Activated CD4-positive, alpha-beta T cell treated with anti-CD3 and anti-CD28 coated beads for 36 hours (primary cell): ENCODE measurements at places on chromosomes 4 and X. TPM values are rescaled to one million over a fixed set of nuclear protein-coding genes. Genes with fewer than 3 reads are reported as not detected.
A peak's percentile ranks its signal among the peaks of the same experiment; 100 is the strongest.

The ZNF141 gene
- 26.5 TPM for total RNA-seq

The CXCL6 gene
- not detected for total RNA-seq

The P2RY8 gene
- total RNA-seq: 19.8 TPM

The TLR7 gene
- 0.04 TPM for total RNA-seq

The LAGE3 gene
- total RNA-seq: 43.0 TPM

The CCDC158 gene
- total RNA-seq: not detected

GRCh38 chrX:46831765-46832327, 5.0 kb upstream of the RP2 start:
- no peak overlapping the region for H3K4me3 ChIP-seq
- DNase-seq: peak; percentile 9
- no peak overlapping the region for H3K27ac ChIP-seq
- H3K27me3 ChIP-seq: no peaks in the 10 kb centered on the region
- H3K36me3 ChIP-seq: no peaks in the 10 kb centered on the region

GRCh38 chr4:10403633-10404445, 53.4 kb downstream of the ZNF518B start:
- H3K36me3 ChIP-seq: no peaks in the 10 kb centered on the region
- H3K4me1 ChIP-seq: no peaks in the 10 kb centered on the region
- DNase-seq: peak; percentile 7

DNA sequence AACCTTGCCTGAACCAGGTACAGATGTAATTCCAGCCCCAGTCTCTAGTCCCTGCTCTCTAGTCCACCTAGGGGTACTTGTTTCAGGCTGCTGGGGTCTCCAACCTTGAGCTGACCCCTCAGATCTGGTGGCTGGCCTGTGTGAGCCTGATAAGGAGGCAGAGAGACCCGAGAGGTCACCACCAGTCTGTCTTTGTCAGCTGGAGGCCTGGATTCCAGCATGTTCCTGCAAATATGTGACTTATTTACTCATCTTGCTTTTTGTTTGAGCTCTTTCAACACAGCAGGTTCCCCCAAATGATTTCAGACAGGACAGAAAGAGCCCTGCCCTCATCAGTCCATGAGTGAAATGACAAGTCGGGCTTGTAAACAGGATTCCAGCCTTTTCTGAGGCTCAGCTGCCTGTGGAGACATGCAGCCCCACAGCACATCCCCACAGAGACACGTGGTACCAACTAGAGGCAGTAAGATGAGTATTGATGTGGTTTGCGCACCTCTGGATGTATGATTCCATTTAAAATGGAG, 37.5 kb upstream of the STK26 start:
- no peaks in the 10 kb centered on the region for H3K27me3 ChIP-seq
- H3K4me1 ChIP-seq: peaks cover 67% of the 10 kb centered on the region
- DNase-seq: peak; percentile 35
- H3K4me3 ChIP-seq: no peak overlapping the region

DNA sequence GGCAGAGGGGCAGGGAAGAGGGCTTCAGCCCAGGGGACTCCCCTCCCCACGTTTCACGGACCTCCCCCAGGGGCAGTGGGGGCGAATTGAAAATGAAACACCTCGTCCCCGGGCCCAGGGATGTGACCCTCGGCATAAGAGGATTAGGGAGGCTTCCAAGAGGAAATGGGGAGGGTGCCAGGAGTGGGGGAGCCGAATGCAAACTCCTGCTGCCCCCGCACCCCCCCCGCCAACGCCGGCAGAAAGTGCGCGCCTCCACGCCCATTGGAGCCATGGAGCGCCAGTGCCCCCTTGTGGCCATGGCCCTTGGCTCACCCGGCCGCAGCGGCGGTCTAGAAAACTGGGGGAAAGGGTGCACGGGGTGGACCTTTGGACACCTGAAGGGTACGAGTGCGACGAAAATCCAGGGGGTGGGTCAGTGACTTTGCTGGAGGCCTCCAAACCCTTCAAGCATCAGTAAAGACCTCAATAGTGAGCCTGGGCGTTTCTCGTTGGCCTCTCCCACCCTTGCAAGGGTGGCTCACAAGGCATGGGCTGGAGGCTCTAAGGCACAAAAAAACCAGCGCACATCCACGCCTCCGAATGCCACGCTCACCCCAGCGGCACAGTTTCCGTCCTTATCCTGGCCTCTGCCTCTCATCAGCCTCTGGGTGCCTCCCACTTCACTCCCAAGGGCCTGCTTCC, 120.8 kb upstream of the PJA1 start:
- no peak overlapping the region for H3K27ac ChIP-seq
- H3K4me1 ChIP-seq: no peaks in the 10 kb centered on the region
- no peaks in the 10 kb centered on the region for H3K36me3 ChIP-seq
- H3K27me3 ChIP-seq: peaks cover 2% of the 10 kb centered on the region

- H3K27me3 ChIP-seq: no peaks in the 10 kb centered on the region
- H3K27ac ChIP-seq: no peak overlapping the region
- DNase-seq: no peak
- H3K4me3 ChIP-seq: no peak overlapping the region
- H3K36me3 ChIP-seq: no peaks in the 10 kb centered on the region
- H3K4me1 ChIP-seq: no peaks in the 10 kb centered on the region
Observed at GRCh38 chr4:111449657-111450056, 695.6 kb upstream of the FAM241A start.

- no peak for DNase-seq
- no peaks in the 10 kb centered on the region for H3K36me3 ChIP-seq
- H3K27me3 ChIP-seq: no peaks in the 10 kb centered on the region
- H3K27ac ChIP-seq: no peak overlapping the region
- H3K4me1 ChIP-seq: no peaks in the 10 kb centered on the region
- no peak overlapping the region for H3K4me3 ChIP-seq
Observed at GRCh38 chr4:144627663-144628076, 18.3 kb upstream of the HHIP start.

- H3K27me3 ChIP-seq: peaks cover 24% of the 10 kb centered on the region
- no peaks in the 10 kb centered on the region for H3K36me3 ChIP-seq
- peaks cover 1% of the 10 kb centered on the region for H3K4me1 ChIP-seq
Observed at GRCh38 chr4:106369456-106370060, 980 bp upstream of the GIMD1 start.

GRCh38 chr4:156138781-156139280, 185.2 kb upstream of the CTSO start:
- H3K4me1 ChIP-seq: no peaks in the 10 kb centered on the region
- no peak for DNase-seq
- H3K4me3 ChIP-seq: no peak overlapping the region
- H3K27ac ChIP-seq: no peak overlapping the region

- H3K27ac ChIP-seq: no peak overlapping the region
- H3K36me3 ChIP-seq: no peaks in the 10 kb centered on the region
- DNase-seq: no peak
- H3K27me3 ChIP-seq: peaks cover 2% of the 10 kb centered on the region
- no peak overlapping the region for H3K4me3 ChIP-seq
Observed at GRCh38 chrX:14409341-14409740, 120.0 kb upstream of the GLRA2 start.

DNA sequence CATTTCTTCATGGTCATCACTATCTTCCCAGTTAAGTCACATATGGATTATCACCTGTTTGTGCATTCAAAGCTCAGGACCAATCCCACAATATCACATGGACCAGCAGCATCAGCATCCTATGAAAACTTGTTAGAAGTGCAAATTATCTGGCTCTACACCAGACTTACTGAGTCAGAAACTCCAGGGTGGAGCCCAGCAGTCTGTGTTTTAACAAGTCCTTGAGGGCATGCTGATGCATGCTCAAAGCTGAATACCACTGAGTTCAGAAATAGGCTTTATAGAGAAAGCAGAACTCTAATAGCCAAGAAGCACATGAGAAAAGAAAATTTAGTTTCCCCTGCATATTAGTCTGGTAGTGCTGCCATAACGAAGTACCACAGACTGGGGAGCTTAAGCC, 62.4 kb upstream of the GABRQ start:
- no peak overlapping the region for H3K4me3 ChIP-seq
- DNase-seq: no peak

DNA sequence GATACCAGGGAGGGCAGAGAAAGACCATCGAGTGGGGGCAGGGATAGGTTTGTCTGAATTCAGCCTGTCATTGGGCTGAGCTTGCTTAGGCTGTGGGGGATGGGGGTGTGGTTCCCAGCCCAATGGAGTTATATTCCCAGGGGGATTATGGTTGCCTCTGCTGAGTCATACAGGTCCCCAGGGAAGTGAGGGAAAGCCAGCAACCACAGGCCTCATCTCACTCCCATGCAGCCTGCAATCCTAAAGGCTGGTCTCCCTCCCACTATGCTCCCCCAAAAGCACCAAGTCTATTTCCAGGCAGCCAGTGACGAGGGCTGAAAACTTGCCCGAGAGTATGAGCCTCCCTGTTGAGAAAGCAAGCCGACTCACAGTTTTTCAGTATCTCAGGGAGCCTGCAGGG, 39.3 kb downstream of the AFM start:
- H3K36me3 ChIP-seq: no peaks in the 10 kb centered on the region
- peaks cover 6% of the 10 kb centered on the region for H3K27me3 ChIP-seq
- no peak overlapping the region for H3K27ac ChIP-seq
- no peak overlapping the region for H3K4me3 ChIP-seq
- DNase-seq: no peak
- no peaks in the 10 kb centered on the region for H3K4me1 ChIP-seq

- H3K27me3 ChIP-seq: no peaks in the 10 kb centered on the region
- DNase-seq: no peak
- H3K4me3 ChIP-seq: peak overlapping the region; percentile 36
- peaks cover 33% of the 10 kb centered on the region for H3K4me1 ChIP-seq
- H3K27ac ChIP-seq: peak overlapping the region; percentile 93
Observed at GRCh38 chrX:148281920-148282319, 218.5 kb upstream of the AFF2 start.

DNA sequence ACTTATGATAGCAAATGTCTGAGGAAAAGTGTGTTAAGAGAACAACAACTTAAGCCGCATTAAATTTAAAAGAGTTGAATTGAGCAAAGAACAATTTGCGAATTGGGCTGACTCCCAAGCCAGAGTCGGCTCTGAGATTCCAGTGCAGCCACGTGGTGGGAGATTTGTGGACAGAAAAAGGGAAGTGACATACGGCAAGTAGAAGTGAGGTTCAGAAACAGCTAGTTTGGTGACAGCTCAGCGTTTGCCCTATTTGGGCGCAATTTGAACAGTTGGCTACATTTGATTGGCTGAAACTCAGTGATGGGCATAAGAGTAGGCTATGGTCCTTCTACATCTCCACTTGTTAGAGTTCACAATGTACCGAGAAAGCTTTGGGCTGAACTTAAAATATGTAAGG, 124.0 kb downstream of the PRKX start:
- no peak overlapping the region for H3K27ac ChIP-seq
- H3K4me1 ChIP-seq: peaks cover 5% of the 10 kb centered on the region
- no peaks in the 10 kb centered on the region for H3K27me3 ChIP-seq
- H3K36me3 ChIP-seq: no peaks in the 10 kb centered on the region

- H3K4me1 ChIP-seq: no peaks in the 10 kb centered on the region
- H3K27me3 ChIP-seq: no peaks in the 10 kb centered on the region
- no peak overlapping the region for H3K27ac ChIP-seq
- H3K4me3 ChIP-seq: no peak overlapping the region
- DNase-seq: no peak
- no peaks in the 10 kb centered on the region for H3K36me3 ChIP-seq
Observed at GRCh38 chr4:111960241-111960667, 185.0 kb upstream of the FAM241A start.

GRCh38 chr4:78945651-78946179, 6.5 kb upstream of the PAQR3 start:
- H3K36me3 ChIP-seq: no peaks in the 10 kb centered on the region
- H3K4me1 ChIP-seq: peaks cover 10% of the 10 kb centered on the region
- peaks cover 32% of the 10 kb centered on the region for H3K27me3 ChIP-seq
- H3K27ac ChIP-seq: no peak overlapping the region

GRCh38 chr4:167290678-167291077, 56.4 kb upstream of the SPOCK3 start:
- DNase-seq: no peak
- H3K4me1 ChIP-seq: no peaks in the 10 kb centered on the region
- H3K4me3 ChIP-seq: no peak overlapping the region
- no peaks in the 10 kb centered on the region for H3K27me3 ChIP-seq

DNA sequence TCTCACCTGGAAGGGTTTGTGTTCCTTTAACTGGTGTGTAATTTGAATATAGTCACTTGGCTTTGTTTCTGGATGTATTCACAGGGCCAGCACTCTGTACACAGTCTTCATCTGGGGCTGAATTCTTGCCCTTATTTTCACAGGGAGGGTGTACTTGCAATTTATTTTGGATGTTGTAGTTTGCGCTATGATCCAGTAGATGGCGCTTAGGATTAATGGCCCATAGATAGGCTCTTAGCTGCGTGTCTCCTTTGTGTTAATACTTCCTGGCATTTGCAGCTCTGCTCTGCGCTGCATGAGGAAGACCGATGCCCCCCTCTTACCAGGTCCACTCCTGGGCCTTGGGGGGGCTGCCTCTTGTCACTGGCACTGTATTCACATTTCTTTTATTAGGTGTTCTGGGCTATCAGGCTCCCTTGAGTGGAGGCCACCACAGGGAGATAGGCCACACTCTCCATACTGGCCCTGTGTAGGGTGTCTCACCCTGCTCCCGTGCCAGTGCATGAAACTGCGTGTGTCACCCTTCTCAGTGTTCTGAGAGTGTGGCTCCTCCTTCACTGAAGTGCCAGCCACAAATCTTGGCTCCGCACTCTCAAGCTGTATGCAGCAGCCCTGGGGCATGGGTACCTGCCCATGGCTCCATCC, 562.2 kb downstream of the ZIC3 start:
- no peaks in the 10 kb centered on the region for H3K36me3 ChIP-seq
- H3K27ac ChIP-seq: no peak overlapping the region

DNA sequence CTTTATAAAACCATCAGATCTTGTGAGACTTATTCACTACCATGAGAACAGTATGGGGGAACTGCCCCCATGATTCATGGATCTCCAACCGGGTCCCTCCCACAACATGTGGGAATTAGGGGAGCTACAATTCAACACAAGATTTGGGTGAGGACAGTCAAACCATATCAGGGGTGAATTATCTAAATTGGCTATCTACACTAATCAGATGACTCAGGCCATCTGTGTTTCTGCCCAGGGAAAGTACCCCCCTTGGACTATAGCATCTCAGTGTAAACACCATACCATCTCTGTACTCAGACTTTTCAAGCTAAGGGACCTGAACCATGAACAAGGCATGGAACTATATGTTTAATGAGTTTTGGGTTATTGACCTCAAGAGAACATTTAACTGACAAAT, 76.8 kb downstream of the LNX1 start:
- H3K27me3 ChIP-seq: peaks cover 8% of the 10 kb centered on the region
- DNase-seq: no peak
- no peak overlapping the region for H3K27ac ChIP-seq

DNA sequence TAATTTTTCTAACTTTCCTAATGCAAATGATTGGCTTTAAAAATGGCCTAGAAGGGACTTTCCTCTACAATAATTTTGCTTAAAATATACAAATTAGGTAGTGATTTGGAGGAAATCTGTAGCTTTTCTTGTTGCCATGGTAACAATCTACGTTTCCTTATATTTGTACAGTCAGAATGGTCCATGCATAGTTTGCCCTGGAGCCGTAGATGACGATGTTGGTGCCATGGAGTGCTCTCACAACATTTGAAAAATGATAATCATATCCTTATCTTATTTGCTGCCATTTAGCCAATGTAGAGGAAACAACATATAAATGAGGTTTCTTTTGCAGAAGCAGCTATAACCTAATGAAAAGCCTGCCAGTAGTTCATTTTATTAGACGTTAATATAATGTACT, 89.0 kb upstream of the NMU start:
- peaks cover 3% of the 10 kb centered on the region for H3K27me3 ChIP-seq
- H3K27ac ChIP-seq: no peak overlapping the region
- H3K4me1 ChIP-seq: no peaks in the 10 kb centered on the region
- no peak overlapping the region for H3K4me3 ChIP-seq
- H3K36me3 ChIP-seq: no peaks in the 10 kb centered on the region
